ENCODE measurements at places on chromosomes 1 and 21.
A peak's percentile ranks its signal among the peaks of the same experiment; 100 is the strongest.

DNA sequence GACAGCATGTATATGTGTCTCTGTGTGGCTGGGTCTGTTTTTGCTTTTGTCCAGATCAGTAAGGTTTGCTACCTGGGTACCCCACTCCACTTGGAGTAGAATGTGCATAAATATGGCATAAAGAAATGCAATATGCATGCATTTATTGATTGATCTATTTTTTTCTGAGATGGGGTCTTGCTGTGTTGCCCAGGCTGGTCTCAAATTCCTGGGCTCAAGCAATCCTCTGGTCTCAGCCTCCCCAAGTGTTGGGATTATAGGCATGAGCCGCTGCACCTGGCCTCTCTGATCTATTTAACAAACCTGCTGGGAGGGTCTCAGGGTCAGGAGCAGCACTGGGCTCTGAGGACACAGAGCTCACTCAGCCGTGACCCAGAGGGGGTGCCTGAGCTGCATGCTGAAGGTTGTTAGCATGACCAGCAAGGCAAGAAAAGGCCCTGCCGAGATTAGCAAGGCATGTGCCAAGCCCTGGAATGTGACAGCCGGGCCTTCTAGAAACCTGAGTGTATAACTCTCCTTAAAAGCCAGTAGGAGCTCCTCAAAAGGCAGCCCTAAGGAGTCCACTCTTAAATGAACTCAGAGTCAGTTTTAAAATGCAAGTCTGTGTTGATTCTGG, 22.5 kb downstream of the PCSK9 start:
- DNase-seq, result no peak

GRCh38 chr1:53362270-53362669, 34.4 kb upstream of the LRP8 start:
- peak; percentile 37 for DNase-seq

DNA sequence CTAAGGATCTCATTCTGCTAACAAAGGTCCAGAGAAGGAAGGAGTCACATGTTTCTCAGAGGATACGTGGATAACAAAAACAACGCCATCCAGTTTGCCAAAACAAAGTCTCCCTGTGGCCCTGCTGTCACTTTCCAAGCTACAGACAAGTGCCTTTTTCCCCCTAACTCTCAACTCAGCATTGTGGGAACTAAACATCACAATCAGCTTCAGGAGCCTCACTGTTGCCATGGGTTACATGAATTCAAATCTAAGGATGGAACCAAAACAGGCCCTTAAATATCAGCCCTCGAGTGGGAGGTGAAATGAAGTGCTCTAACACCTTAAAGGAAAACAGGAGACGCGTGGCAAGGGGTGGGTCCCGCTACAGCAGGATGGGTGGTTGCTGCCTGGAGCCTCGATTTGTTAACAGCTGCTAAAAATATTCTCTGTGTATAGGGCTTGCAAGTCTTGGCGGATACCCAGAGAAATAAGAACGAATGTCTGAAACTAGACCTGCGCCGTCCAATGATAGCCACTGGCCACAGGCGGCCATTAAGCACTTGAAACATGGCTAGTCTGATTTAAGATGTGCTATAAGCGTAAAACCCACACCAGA, 66.4 kb upstream of the SOD1 start:
- no peak for DNase-seq

DNA sequence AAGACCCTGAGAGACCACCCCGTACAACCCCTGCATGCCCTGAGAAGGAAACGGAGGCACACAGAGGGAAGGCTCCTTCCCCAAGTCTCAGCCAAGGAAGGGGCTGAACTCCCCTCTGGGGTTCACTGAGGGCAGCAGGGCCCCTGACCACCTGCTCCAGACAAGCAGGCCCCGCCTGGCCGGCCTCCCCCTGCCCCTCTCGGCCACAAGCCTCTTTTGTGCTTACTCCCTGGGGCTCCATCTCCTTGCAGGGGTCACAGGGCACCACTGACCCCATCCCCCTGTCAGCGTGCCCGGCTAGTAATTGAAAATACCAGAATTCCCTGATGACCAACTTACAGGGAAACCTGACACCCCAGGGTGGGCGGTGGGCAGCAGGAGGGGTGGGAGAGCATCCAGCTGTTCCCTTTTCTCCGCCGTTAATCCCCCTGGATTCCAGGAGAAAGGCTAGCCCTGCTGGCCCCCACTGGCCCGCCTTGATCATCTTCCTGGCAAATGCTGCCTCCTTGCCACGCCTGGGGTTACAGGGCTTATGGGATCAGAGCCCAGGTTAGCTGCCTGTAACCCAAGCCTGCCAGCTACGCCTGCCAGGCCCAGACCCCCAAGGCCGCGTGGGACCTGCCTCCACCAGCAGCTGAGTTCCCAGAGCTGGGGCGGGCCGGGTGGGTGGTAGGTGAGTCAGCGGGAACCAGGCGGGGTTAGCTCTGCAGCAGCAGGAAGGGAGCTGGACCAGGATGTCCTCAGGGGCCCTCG, 96.1 kb downstream of the LACTBL1 start:
- DNase-seq, result no peak

DNA sequence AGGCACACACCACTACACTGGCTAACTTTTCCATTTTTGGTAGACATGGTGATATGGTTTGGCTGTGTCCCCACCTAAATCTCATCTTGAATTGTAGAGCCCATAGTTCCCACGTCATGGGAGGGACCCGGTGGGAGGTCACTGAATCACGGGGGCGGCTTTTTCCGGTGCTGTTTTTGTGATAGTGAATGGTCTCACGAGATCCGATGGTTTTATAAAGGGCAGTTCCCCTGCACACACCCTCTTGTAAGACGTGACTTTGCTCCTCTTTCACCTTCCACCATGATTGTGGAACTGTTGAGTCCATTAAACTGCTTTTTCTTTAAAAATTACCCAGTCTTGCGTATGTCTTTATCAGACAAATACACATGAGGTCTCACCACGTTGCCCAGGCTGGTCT, 1.3 kb upstream of the FTCD start:
- peak; percentile 59 for DNase-seq

DNA sequence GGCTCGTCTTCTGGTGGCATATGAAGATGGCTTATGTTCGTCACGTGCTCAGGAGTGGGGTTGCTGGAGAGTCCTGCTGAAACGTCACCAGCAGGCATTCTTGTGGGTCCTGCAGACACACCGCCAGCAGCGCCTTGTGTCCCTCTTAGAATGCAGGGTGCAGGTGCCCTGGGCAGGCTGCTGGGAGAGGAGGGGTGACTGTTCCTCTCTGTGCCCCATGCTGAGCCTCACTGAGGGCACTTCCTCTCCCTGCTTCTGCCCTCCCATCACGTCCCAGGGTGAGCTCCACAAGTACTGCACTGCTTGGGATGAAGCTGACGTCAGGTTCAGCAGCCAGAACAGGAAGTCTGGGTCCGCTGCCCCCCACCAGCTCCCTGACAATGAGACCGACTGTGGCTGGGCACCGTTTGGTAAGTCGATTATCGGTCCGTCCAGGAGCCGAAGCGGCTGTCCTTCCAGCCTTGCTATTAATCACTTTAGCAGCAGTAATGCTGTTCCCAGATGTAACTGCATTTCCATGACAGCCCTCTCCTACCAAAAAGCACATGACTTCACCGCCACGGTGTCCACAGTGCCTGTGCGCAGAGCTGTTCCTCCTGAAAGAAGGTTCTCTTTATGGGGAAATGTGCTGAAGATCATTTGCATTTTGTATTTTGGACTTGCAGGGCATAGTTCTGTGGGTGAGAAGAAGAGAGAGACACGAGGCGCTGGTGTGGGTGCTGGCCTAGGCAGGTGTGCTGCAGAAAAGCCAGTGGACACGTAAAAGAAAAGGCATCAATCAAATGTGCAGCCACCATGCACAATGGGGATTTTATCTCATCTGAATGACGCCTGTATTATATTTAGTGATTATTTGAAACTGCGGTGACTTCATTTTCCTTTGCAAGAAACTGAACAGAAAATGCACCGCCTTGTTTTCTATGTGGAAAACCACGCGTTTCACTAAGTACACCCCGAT, 21.0 kb downstream of the SLC37A1 start:
- peak; percentile 71 for DNase-seq

- DNase-seq, result no peak
These were observed 12.0 kb upstream of the CTSS start for GRCh38 chr1:150777544-150777943.

GRCh38 chr1:232599178-232600041, 30.5 kb downstream of the SIPA1L2 start:
- no peak for DNase-seq

DNA sequence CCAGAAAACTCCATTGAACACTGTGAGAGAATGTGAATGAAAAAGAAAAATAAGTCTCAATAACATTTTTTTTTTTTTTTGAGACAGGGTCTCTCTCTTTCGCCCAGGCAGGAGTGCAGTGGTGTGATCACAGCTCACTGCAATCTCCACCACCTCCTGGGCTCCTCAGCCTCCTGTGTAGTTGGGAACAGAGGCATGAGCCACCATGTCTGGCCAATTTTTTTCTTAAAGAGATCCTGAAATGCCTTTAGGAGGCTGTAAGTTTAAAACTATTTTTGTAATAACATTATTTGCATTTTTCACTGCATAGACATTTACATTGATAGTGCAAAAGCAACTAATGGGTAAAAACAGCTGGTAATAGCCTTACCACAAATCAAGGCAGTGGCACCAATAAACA, 35.3 kb downstream of the GDAP2 start:
- DNase-seq, result no peak

- DNase-seq, result no peak
These were observed 45.8 kb downstream of the TTC39A start for GRCh38 chr1:51284487-51284954.

- no peak for DNase-seq
These were observed 175.8 kb downstream of the TNFSF18 start for GRCh38 chr1:172874950-172875349.

DNA sequence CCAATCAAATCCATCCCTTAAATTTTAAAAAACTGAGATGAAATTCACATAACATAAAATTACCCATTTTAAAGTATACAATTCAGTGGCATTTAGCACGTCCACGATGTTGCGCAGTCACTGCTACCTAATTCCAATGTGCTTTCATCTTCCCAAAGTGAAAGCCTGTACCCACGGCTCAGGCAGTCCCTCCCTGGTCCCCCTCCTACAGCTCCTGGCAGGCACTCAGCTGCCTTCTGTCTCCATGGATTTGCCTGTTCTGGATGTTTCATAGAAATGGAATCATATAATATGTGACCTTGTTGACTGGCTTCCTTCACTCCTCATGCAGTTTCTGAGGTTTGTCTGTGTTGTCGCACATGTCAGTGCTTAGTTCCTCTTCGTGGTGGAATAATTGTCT, 386.3 kb downstream of the CAMTA1 start:
- no peak for DNase-seq

DNA sequence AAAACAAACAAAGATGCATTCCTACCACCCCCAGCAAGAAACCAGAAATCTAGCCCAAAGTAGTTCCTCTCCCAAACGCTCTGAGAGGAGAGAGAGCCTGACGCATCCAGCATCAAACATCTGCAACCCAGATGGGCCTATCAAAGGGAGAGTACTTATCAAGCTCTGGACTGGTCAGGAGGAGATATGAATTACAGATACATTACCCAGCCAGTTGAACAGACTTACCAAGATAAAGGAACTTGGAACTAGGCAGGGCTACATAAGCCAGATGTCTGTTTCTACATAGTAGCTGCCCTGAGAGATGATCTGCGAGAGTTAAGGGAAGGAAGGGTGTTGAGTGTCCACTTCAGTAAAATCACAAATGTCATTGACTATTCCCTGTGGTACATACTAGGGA, 138.4 kb downstream of the PAPPA2 start:
- no peak for DNase-seq
